Calu3 (cell line): ENCODE measurements at places on chromosomes 4 and X.

DNA sequence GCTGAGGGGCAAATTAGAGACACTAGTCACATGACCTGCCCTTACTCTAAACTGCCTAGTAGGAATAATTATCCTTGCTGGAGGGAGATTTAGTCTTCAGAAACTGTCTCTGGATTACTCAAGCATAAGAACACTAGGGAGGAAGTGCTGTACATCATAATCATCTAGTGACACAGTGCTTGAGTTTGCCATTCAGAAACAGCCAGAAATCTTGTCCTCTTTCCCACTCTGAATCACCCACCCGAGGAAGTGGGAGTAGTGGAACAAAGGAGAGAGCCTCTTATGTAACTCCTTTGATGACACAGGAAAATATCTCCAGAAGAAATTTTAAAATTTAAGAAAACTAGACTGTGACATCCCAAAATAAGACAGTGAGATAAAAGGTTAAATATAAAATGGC, 69.3 kb upstream of the PCDH19 start:
- no peak for DNase-seq

DNA sequence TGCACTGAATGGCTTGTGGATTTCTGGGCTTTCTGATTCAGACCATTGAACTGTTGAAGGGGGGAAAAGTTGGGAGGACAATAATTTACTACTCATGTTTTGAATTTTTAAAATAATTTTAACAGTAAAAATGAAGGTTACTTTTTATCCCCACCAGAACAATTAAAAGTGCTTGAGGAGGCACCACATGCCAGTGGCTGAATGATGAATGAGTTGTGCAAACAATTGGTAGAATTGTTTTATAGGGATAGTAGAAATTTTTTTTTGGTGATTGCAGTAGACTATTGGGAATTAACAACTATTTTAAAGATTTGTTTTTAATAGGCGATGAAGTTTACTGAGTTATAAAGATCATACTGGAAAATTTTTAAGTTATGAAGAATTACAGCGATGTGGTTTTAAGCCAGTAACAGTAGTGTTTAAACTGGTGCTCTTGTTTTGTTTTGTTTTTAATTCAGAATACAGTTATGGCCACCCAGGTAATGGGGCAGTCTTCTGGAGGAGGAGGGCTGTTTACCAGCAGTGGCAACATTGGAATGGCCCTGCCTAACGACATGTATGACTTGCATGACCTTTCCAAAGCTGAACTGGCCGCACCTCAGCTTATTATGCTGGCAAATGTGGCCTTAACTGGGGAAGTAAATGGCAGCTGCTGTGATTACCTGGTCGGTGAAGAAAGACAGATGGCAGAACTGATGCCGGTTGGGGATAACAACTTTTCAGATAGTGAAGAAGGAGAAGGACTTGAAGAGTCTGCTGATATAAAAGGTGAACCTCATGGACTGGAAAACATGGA, 2.7 kb downstream of the REST start:
- DNase-seq: no peak

GRCh38 chrX:14032406-14032805, 2.7 kb upstream of the GEMIN8 start:
- DNase-seq: peak; percentile 55

- DNase-seq: no peak
Measured at GRCh38 chrX:23598575-23598974, 68.7 kb upstream of the PRDX4 start.

DNA sequence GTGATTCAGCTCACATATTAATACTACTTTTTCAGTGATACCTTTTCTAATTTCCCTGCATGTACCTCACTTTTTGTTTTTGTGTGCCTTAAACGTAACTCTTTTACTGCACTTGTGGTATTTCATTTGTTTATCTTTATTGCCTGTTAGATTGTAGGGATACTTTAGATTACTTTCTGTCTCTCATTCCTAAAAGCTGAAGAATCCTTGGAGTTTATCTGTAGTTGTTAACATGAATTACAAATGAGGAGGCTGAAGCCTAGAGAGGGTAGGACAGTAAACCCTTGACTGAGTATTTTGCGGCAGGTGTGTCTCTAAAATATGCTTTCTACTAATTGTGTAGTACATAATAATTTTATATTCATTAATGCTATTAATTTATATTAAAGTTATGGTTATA, 34.9 kb downstream of the BMP2K start:
- DNase-seq: no peak

DNA sequence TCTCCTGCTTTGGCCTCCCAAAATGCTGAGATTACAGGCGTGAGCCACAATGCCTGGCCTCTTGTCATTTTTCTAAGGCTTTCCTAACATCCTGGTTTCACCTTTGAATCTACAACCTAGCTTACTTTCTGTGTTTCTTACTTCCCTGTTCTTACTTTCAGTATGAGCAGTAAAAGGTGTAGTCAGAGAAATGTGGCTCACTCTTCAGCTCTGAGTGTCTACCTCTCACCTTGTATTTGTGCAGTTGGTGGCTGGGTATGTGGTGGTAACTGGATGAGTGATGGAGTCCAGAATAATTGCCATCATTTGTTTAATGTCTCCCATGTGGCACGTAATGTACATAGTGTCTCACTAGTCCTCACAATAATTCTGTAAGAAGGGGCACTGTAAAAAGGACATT, 19.1 kb upstream of the CXCL11 start:
- no peak for DNase-seq

GRCh38 chr4:7017446-7018048, 25.6 kb upstream of the TADA2B start:
- DNase-seq: no peak

GRCh38 chr4:73872316-73873108, 3.3 kb downstream of the CXCL1 start:
- no peak for DNase-seq

GRCh38 chrX:72659723-72660122, 54.4 kb downstream of the PHKA1 start:
- DNase-seq: no peak

DNA sequence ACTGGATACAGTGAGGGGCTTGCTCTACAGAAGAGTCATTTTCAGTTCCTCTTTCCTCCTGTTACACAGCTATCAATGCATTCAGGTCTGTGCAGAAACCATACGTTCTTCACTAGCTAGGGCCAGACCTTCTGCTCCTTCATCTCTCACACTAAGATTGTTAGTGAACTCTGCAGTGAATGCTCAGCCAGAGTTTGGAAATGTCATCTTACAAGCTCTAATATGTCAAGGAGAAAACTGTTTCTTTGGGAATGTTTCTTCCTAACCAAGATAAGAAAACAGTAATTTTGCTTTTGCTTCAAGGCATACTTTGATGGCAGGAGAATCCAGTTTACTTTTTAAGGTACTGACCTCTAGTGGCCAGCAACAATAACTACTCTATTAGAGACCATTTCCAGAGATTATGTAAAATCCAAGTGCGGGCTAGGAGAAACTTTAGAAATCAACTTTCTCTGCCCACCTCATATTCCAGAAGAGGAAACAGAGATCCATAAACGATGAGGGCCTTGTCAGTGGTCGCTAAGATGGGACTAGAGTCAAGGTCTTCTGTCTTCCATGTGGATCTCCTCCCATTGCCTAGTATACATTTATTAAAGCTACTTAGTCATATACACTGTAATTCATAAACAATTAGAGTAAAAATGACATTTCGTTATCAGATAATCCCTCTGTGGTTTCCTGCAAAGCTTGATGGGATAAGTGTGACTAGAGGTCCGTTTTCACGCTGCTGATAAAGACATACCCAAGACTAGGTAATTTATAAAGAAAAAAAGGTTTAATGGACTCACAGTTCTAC, 12.1 kb upstream of the CC2D2A start:
- DNase-seq: no peak

- DNase-seq: no peak
Measured at GRCh38 chr4:8188743-8189550, 10.1 kb upstream of the SH3TC1 start.

DNA sequence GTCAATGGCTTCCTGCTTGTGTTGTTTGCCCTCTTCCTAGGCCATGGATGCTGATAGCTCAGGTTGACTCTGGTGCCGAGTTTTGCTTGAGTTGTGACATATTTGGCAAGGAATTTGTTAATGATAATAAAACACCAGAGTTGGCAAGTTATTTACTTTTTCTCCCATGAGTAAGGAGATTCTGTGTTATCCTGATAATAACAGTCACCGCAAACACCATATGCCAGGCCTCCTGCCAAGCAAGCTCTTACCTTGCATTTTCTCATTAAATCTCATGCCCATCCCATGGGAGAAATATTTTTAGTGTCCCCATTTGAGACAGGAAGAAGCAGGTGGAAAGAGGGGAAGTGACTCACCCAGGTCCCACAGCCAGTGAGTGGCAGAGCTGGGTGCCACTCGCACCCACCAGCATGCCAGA, 67.4 kb upstream of the CLCN4 start:
- no peak for DNase-seq

DNA sequence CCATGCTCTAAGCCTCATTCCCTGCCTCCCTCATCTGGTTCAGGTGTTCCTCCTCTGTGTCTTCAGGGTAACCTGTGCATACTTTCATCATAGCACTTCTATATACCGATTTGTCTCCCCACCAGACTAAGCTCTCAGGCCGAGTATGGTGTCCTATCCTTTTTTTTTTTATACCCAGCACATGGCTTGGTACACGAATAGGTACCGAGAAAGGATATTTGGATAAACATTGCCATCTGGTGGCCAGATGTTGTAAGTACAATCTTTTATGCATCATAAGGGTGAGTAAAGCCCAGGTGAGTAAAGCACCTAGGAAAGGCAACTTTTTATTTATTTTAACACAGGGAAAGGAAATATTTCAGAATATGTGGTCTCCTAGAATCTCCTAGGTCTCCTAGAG, 68.4 kb downstream of the MID2 start:
- peak; percentile 42 for DNase-seq

GRCh38 chrX:40485973-40486372, 94.8 kb upstream of the ATP6AP2 start:
- no peak for DNase-seq

DNA sequence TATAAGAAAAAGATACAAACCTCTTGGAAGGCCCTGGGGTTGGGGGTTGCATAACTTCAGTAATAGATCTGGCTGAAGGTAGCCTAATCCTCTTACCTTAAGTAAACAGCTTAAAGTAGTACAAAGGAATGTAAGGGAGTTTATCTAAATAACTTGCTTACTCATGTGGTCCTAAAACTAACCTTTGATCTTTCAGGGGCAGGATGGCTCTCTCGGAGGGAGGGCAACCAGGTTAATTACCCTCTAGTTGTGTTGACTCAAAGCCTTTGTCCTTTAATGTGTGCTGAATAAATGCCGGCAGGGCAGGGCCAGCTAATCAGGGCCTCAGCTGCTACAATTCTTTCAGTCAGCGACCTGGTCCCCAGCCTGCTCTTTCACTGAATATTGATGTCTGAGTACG, 822.0 kb upstream of the SLIT2 start:
- no peak for DNase-seq

DNA sequence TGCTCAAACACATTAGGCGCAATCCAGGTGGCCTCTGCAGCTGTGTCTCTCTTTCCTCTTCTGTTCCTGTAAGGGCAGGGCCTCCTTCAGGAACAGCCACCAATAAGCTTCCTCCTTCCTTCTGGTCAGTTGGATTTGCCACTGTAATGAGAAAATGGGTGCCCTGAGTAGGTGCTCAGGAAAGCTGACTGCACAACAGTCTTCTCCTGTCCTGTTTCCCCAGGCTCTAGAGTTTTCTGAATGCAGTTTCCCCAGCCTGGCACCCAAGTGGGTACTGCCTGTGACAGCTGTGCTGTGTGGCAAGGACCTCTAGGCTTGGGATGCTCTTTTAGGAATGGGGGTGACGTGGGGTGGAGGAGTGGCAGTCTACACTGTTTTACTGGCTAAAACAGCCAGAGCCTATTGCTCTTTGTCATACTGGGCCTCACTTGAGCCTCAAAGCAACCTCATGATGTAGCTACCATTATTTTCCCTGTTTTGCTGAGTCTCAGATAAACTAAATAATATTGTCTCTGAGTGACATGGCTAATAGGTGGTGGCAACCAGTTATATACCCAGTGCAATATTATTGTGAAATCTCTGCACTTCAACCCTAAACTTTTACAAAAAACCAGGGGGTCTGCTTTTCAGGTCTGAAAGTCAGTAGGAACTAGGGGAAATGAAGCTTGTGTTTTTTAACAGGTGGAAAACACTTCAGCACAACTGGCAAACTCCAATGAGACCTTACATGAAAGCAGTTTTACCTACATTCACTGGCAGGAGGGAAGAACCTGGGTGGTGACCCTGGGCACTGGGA, 1.2 kb downstream of the CXCL2 start:
- DNase-seq: peak; percentile 34

DNA sequence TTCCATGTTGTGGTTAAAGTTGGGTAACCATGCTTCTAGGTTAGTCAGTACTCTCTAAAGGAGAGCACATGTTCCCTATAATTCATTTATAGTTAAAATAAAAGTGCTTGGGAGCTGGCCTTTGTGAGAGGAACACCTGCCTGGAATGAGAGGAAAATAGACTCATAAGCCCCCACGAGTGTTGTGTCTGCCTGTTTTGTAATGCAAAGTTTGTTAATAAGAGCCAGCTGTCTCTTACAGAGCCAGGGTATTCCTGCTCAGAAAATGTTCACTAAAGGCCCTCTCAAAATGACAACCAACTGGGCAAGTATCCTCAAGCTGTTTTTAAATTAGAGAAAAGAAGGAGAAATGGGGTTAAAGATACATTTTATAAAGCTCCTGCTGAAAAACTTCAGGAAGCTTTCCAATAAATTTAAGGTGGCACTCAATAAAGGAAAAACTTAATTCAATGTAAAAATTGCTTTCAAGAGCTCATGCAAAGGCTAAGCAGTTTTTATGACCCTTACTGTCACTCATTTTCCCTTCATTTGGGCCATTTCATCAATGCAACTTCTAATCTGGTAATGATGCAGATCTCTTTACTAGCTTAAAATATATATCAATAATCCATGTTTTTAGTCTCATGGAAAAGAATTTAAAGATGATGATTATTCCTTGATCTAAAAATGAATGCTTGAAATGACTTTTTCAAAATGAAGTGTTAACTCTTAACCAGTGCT, 793.6 kb downstream of the STPG2 start:
- DNase-seq: no peak

DNA sequence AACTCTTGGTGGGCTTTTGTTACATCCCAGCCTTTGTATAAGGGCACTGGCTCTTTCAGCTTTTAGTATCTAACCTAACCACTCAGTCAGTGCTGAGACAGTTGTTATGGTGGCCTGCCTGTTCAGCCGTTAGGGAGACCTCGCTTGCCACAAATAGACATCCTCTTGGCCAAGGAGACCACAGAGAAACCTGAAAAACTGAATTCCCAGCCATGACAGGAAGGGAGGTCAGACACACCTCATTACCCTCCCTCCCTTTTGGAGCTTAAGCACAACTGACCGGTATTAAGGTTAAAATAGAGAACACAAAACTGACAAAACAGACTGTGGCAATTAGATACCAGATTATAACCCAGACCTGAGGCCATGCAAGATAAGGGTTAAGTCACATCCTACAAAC, 1639.3 kb downstream of the RPA4 start:
- no peak for DNase-seq

DNA sequence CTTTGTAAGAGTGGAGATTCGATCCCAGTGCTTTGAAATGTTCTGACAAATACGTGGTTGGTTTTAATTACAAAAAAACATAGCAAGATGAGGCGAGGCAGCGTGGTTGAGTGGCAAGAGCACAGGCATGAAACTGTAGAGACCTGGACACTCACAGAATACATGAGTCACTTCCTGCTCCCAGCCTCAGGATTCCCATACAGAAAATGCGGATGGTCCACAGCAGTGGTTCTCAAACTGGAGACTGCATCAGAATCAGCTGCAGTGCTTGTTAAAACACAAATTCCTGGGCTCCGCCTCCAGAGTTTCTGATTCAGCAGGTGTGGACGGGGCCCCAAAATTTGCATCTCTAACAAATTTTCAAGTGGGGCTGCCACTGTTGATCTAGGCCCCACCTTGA, 10.1 kb downstream of the OTOP1 start:
- DNase-seq: no peak

- DNase-seq: peak; percentile 87
Measured at GRCh38 chrX:47581731-47582647, at the start of gene TIMP1. TIMP1 (plus strand) TSS chrX:47582436; CDS start chrX:47583416, 980 bp downstream.
